ENCODE measurements at places on chromosomes 5 and 9.
A peak's percentile ranks its signal among the peaks of the same experiment; 100 is the strongest.

- peak; percentile 19 for DNase-seq
These were observed 12.6 kb upstream of the TCF7 start for GRCh38 chr5:134101686-134102439.

DNA sequence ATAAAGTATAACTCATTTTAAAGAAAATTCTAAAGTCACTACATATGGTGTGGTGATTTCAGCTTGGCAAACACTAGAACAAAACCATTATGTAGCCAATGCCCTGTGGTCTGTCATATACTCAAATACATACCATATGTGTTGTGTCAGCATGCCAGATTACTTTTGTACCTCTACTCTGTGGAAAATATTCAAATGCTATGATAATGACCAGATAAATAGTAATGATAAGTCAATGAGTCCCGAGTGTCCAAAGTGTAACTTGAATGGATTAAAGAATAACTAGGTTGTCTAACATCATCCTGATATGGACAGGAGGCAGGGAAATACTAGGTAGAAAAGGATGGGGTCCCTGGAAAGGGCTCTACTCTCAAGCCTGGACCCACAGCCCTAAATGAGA, 58.0 kb upstream of the IL6ST start:
- no peak for DNase-seq

DNA sequence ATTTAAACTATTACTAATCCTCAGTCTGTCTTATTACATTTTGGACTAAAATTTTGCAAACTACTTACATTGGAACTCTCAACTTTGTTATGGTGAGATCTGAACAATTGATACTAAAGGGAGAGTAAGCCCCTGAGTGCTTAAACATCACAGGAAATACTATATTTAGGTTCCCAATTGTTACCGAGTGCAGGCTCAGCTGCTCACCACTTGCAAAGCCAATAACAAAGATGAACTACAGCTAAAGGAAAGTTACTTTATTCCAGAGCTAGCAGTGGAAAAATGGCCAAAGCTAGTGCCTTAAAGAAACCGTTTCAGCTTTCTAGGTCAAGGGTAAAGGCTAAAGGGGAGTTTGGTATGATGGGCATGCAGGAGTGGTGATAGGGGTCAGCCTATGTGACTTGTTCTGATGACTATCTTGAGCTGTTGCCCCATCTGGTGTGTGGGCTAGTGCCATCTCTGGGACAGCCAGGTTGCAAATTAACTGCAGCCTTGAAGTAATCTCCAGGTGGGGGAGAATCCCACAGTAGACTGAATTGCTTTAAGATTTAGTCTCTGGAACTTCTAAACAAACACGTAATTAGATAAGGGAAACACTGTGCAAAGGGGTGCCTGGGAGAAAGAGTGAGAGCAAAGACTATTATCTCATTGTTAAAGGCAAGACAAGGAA, 7.8 kb upstream of the NDUFB6 start:
- no peak for DNase-seq

DNA sequence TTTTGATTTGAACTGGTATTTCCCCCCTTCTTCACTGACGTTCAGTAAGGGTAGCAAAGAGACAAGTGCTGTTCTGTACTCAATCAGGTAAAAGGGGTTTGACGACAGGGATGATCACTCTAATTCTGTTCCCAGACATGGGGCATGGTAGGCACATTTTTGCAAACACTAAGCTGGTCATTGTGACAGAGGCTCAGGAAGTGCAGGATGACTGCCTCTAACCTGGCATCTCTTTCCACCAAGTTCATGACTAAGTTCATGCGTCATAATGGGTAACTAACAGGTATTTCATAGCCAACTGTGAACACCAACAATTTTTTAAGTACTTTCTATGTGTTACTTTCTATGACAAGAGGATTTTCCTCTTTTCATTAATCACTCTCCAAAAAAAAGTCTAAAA, 166.5 kb downstream of the MAPKAP1 start:
- DNase-seq, result no peak

DNA sequence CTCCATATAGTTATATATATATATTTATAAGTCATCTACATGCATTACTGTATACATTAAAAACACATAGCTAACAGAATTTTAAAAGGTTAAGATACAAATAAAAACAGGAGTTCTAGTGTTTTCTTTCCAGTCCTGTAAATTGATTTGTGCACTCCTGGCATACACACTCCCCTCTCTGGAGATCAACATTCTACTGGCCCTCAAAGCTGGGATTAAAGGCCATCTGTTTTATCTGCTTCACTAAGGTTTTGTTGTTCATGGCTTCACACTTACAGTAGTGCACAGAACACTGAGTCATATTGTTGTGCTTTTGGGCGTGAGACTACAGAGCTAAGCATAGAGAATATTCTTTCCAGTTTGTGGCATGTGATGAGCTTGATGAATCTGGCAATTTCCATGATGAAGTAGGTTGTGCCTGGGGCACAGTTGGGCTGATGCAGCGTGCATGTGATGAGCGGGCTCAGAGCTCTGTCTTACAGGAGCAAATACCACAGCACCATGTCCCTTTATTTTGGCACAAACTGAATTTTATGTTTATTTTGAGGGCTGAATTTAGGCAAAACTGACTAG, 98.2 kb downstream of the TAF11L14 start:
- no peak for DNase-seq

- no peak for DNase-seq
These were observed 87.1 kb downstream of the SETX start for GRCh38 chr9:132267660-132268059.

GRCh38 chr9:104022083-104022482, 72.0 kb upstream of the SMC2 start:
- DNase-seq, result no peak

GRCh38 chr5:131640043-131640856, 5.2 kb upstream of the RAPGEF6 start:
- DNase-seq, result no peak

DNA sequence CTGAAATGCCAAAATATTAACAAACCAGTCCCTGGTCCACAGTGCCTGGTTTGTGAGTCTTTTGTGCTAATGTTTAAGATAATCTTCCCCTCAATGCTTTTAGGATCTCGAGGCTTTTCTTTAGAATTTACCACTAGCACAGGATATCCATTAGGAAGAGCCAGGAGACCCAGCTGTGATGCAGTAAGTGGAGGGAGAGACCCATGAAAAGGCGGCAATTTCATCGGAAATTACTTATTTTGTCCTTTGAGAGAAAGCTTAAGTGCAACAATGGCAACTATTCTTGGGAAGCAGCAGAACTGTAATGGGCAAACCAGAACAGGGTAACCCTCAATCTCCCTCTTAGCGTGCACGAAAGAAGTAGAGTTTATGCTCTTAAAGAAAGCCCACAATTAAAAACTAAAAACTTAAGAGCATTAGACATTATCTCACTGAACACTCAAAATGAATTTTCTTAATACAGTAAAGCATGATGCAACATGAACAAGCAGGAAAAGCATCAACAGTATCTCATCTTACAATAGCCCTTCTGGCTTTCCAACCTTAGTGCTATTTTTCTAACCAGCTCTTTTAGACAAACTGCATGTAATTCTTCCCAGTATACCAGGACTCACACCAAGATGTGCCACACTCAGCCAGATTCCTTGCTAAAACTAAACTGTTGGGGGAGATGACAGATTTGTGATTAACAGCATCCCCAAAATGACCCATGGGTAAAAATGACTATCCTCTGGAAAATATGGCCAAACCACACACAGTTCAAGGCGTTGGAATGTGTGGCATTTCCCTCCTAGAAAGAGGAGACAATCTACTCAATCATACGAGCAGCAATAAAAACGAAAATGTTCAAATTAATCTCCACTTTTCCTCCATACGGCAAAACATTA, 36.4 kb downstream of the PWWP2A start:
- no peak for DNase-seq

- no peak for DNase-seq
These were observed 212.6 kb upstream of the ACTBL2 start for GRCh38 chr5:57695179-57695578.

DNA sequence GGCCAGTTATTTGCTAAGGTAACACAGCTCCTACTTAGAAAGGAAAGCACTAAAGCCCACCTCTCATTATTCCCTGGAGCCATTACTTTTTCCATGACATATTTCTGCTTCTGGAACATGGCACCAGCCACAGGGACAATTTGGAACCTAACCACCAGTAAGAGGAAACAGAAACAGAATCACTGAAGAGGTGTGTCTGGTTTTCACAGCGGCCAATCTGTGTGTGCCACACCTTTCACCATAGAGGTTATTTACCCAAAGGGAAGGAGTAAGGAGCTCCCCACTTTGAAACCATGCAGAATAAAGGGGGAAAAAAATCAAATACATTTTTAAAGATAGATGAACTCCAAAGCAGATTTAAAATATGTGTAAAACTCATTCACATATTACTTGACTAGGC, 21.1 kb downstream of the PRUNE2 start:
- DNase-seq, result no peak

DNA sequence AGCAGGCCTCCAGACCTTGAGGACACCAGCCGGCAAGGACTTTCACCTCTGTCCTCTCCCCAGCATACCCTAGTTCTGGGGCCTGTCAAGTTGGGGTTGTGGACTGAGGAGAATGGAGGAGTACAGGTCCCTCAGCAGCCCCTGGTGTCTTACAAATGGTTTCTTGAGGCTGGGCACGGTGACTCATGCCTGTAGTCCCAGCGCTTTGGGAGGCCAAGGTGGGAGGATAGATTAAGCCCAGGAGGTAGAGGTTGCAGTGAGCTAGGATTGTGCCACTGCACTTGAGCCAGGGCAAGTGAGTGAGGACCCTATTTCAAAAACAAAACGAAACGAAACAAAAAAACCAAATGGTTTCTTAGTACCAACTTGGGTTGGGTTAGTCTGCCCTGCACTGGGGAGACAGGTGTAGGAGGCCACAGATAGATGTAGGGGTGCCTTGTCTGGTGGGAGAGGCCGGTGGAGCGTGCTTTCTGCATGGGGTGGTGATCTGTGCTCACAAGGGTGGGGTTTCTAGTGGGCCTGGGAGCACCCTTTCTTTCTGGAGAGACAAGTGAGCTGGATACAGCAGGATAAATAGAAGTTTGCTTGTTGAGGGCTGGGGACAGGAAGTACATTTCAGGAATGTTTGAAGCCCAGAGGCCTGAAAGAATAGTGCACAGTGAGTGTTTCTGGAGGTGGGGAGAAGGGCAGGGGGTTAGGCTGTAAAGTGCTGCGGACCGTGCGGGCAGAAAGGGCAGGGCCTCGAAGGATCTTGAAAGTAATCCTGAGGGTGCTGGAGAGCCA, 37.7 kb upstream of the PSD2 start:
- DNase-seq, result no peak

DNA sequence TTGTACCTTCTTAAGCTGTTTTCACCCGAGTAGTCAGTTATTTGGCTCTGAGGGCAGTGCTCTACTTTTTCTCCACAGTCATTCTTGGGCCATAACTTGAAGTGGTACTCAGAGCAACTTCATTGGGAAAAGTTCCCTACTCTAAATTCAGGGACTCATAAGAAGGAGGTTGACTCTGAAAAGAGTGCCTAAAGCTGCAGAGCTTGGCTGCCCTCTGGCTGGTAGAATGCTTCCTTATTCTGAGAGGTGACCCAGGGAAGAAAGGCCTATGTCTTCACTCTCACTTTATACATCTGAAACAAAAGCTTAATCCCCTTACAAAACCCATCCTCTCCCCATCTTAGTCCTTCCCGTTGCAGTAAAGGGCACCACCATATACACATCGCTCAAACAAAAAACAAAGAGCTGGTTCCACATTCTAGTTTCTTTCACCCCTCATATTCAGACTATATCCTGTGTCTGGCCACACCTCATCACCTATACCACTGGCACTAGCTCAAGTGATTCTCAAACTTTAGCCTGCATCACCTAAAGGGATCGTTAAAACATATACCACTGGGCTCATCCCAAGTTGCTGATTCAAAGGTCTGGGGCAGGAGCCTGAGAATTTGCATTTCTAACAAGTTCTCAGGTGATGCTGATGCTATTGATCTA, 7.9 kb downstream of the IGIP start:
- no peak for DNase-seq

DNA sequence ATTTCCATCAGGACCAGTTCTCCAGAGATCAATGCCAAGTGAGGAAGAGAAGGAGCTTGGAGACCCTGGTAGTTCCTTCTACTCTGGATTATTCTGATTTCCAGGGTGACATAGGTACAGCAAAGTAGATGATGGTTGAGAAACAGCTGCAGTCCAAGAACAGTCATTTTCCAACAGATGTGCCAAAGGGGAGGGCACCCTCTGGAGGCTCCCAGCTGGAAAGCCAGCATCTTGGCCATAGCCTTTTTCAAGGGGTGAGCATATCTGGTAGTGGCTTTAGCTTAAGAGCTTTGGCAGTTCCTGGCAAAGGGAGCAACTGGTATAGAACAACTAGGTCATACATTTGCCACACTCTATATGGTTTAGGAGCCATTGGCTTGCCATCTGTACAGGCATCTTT, 492.7 kb downstream of the RASEF start:
- no peak for DNase-seq

- no peak for DNase-seq
These were observed 822.6 kb upstream of the GRAMD2B start for GRCh38 chr5:125600559-125600958.

- DNase-seq, result no peak
These were observed 31.0 kb upstream of the RPS23 start for GRCh38 chr5:82309091-82309531.

DNA sequence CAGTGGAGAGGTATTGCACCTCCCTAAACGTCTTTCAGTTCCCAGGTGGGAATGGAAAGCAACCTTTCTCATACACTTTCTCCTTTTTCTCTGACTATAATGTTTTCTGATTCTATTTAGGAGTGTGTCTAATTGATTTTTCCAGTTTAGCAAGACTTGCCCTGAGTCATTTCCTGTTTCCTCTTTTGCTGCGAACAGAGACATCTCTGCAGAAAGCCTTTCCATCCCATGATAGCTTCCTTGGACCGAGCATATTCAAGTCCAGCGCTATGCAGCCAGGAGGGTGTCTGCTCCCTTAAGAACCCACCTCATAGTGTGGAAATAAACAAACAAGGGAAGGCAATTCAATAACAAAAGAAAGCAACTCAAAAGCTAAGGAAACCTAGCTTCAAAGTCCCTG, 60.0 kb upstream of the CDH6 start:
- no peak for DNase-seq

- no peak for DNase-seq
These were observed 174.5 kb upstream of the MAP1B start for GRCh38 chr5:71932655-71933338.

GRCh38 chr5:9278921-9279603, 266.8 kb downstream of the SEMA5A start:
- no peak for DNase-seq

- no peak for DNase-seq
These were observed 3.2 kb upstream of the MIGA2 start for GRCh38 chr9:129033216-129033615.

DNA sequence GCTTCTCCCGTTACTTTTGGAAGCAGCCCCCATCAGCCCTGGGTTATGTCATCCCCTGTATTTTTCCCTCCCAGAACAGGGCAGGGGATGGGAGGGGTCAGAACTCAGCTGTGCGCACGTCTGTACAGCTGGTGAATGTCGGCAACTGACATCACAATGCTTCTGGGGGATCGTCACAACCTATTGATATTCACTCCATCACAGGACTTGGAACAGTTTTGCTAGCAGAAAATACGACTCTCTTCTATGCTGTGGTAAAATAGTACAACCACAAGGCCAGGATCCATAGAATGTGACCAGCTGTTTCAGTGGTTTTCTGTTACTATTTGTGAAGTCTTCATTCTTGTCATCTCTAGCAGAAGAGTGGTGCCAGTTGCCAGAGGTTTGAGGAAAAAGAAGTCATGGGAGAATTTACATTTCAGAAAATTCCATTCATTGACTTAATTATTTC, 77.1 kb upstream of the KLF4 start:
- DNase-seq, result no peak

Data from NCI-H1694 treated with DMSO at 0.1 percent for 48 hours (cell line).